ENCODE measurements at places on chromosomes 3 and 15.

GRCh38 chr3:38658841-38659240 lies 9.4 kb upstream of the SCN5A start:
- DNase-seq, result no peak

- no peak for DNase-seq
These were observed 15.1 kb downstream of the DUSP7 start for GRCh38 chr3:52041118-52041731.

DNA sequence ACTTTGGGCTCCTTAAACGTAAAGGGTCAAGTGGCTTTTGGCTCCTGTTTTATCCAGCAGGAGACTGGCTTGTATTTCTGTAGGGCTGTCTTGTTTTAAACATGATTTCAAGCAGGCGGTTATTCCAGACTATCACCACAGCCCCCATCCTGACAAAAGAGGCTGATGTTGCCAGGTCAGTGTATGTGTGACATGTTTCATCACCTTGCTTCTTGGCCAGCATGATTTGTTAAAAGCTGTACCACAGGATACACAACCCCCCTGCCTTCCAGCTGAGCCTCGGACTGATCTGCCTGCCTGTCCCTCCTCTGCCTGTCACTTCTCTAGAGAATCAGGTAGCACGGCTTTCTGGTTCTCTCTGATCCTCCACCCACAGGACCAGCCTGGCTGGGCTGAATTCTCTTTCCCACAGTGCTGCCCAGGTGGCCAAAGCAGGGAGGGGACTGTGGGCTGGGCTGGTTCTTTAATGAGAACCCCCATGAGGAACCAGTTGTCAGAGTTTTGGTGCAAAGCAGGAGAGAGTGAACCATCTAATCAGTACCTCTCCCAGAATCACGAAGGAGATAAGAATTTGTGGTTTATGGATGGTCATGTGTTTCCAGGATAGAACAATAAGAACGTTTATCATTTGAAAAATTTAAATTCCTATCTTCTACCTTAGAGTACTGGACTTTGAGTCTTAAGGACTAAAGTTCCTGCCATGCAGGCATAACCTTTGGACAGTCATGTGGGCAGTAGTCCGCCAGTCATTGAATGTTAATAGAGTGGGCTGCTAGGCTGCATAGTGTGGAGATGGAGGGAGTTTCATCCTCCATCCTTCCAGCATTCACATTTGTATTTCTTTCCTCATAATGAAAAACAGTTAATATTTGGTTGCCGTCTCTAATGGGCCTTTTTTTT lies 8.8 kb downstream of the ABHD6 start:
- DNase-seq, result no peak

- no peak for DNase-seq
These were observed 5.3 kb upstream of the TMEM115 start for GRCh38 chr3:50364573-50365079.

DNA sequence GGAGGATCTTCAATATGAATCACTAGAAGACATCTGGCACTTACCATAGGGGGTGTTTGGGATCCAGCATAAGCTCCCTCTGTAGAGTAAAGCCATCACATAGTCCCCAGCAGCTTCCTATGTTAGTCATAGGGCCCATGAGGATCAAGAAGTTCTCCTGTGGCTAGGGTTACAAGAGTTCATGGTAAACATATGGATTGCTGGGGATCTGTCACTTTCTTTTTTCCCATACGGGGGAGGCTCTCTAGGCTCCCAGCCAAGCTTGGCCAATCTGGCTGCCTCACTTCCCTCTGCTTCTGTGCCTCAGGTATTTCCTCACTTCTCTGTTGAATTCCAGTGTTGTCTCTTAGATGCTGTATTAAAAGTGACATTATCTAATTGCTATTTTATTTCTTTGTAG lies 597.9 kb downstream of the PDCD6IP start:
- DNase-seq, result no peak

GRCh38 chr3:76044601-76045600 lies 259.6 kb upstream of the ZNF717 start:
- DNase-seq, result no peak

DNA sequence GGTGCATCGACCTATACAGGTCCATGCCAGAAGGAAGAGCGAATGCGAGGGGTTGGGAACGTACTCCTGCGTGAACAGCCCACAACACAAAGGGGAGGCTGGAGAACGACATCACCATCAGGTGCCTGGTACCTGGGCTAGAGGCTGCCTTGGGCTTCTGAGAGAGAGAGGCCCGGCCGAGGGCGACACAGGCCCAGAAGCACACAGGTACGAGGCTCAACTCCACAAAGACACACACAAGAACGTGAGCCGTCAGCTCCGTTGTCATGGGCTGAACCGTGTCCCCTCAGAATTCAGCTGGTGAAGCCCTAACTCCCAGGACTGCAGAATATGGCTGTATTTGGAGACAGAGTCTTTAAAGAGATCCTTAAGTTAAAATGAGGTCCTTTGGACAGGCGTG lies 134.3 kb downstream of the ATP10A start:
- DNase-seq, result no peak

- no peak for DNase-seq
These were observed 21.6 kb downstream of the ACSBG1 start for GRCh38 chr15:78212546-78213424.

- no peak for DNase-seq
These were observed 5.6 kb downstream of the AHSG start for GRCh38 chr3:186618318-186618938.

DNA sequence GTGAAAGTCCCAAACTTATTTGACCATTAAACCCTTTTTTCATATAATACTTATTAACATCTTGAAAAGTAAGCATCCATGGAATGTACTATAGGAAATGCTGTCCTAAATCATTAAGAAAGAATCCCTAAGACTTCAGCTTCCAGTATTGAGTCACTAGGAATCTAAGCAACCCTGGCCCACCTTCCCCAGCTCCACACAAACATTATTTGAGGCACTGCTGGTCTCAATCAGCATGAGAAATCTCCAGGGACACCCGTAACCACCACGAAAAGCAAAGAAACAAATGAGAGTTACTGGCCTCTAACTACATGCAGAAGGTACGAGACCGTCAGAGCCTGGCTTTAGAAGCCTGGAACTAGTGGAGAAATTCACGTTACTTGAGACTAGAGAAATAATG lies 68.2 kb downstream of the POLQ start:
- no peak for DNase-seq

DNA sequence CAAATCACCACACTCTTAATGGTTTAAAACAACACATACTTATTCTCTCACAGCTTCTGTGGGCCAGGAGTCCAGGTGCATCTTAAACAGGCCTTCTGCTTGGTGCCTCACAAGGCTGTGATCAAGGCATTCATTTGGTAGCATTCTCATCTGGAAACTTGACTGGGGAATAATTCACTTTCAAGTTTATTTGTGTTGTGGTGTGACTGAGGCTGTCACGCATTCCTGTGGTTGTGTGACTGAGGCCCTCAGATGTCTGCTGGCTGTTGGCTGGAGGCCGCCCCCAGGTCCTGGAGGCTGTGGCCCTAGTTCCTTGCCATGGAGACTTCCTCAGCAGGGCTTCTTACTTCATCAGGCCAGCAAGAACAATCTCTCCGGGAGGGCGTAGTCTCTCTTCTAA lies 16.9 kb upstream of the FAM3D start:
- no peak for DNase-seq

- DNase-seq, result no peak
These were observed 100.9 kb upstream of the CRBN start for GRCh38 chr3:3280396-3280795.

DNA sequence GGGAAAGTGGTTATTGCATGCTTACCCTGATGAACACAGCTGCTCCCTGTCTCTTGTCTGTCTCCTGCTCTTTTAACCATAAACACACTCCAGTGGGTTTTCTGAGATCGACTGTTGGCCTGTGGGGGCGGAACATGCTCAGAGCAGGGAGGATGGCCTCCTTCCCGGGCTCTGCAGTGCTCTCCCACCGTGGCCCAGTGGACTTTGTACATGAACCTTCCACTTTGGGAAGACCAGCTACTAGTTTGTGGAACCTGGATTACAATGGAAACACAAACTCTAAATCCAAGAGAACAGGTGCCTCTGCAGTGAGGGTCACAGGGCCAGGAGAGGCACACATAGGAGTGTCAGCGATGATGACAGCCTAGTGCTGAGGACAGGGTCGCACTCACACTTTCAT lies 56.5 kb downstream of the KLF13 start:
- DNase-seq, result no peak

DNA sequence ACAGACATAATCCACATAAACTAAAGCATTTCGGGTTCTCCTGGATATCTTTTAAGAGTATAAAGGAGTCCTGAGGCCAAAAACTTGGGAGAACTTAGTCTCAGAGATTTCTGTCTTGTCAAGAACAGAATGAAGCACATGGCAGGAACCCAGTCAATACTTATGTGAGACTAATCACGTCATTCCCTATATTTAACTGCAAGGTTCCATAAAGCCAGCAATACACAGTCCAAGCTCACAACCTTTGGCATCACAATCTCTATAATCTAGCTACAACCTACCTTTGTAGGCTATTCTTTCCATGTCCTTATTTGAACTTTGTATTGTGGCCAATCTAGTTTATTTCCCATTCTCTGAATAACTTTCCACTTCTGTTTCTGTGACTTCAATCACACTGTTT lies 68.9 kb upstream of the CSPG5 start:
- DNase-seq, result no peak

DNA sequence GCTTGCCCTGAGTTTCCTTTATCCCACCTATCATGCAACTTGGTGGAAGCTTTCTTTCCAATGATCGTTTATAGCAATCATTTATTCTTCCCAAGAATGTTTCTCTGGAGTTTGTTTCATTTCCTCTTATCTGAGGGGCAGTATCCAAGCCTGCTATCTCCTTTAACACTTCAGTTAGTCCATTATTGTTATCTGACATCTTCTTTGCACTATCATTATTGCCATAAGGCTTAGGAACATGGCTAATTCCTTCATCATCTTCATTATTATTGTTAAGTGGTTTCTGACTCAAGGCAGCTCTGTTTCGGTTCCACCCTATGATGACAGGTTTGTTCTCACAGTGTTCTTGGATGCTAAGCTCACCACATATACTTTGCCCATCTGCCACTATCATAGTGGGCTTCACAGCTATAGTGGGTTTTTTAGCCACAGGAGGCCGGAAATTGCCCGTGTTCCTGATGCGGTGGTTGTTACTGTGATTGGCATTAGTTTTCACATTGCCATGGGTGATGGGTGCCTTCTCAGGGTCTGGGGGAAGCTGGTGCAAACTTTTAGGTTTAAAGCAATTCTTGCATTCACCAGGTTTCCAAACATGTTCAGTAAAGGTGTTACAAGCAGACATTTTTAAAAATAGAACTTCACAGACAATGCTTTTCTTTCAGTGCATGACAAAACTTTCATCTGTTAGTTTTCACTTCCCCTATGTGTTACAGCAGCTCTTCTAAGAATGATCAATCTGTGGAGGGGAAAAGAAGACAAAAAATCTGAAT lies 110.6 kb upstream of the TSPAN3 start:
- DNase-seq, result no peak
